ENCODE measurements at places on chromosomes 6 and 20.

- no peak for DNase-seq
These were observed 3.6 kb downstream of the MAP3K7 start for GRCh38 chr6:90583179-90583835.

- peak; percentile 42 for DNase-seq
These were observed 68.0 kb downstream of the PLAGL1 start for GRCh38 chr6:143940011-143940597.

- DNase-seq: no peak
These were observed 18.7 kb downstream of the TUBB2B start for GRCh38 chr6:3208775-3209113.

GRCh38 chr6:119137194-119138072, 59.0 kb upstream of the FAM184A start:
- DNase-seq: peak; percentile 36

DNA sequence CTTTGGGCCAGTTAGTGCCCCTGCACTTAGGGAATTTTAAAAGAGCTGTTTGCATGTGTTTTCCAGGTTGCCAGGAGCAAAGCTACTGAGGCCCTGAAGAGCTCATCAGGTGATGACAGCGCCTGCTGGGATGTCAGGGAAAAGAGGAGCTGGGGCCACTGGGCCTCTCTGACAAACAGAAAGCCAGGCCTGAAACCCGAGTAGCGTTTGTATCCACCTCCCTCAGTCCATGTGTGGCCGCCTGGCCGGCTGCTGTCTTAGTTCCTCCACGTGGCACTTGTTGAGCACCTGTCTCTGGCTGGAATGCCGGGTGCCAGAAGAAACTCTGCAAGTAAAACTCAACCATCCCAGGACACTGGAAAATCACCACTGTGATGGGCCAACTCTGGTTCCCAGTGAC, 601.2 kb downstream of the CDH26 start:
- DNase-seq: no peak

DNA sequence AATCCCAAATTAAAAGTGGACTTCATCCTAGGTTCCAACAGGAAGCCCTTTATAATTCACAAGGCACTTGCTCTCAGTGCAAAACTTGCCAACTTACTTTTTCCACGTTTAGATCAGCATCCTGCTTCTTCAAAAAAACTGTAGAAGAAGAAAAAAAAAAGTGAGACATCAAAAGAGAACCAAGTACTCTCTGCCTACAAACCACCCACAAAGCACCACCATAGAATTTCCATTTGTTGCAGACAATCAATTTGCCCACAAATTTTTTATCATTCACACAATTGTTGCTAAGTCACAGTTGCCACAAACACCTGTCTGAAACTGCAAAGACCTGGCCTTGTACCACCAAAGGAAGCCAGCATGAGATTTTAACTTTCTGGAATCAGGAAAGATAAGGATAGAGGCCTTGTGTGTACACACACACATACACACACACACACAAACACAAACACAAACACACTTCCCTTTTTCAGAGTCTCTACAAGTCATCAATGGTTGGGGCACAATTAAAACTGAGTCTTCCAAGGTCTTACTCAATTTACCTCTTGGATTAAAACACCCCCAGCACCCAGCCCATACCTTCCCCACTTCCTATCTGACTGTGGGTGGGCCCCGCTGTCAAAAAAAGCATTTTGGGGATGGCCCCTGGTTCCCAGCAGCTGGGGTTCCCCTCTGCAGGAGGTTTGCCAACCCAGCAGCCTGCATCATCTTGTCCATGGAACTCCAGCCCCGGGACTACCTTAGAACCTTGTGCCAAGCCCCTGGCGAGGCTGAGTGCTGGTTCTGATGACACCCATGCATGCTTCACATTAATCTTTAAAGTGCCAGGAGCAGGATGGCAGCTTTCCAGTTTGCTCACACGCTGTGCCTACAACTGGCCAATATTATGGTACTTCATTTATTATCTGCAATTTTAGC, 26.5 kb downstream of the FYN start:
- no peak for DNase-seq

- DNase-seq: no peak
These were observed 368.5 kb downstream of the DOK5 start for GRCh38 chr20:54843865-54844264.

GRCh38 chr6:7050872-7051779, 56.6 kb upstream of the RREB1 start:
- peak; percentile 25 for DNase-seq

GRCh38 chr6:135182071-135183001, 1.2 kb downstream of the MYB start:
- peak; percentile 6 for DNase-seq

- no peak for DNase-seq
These were observed 186.7 kb downstream of the TFAP2C start for GRCh38 chr20:56815796-56816195.

GRCh38 chr20:30513050-30513628, 744.3 kb upstream of the DEFB115 start:
- no peak for DNase-seq

DNA sequence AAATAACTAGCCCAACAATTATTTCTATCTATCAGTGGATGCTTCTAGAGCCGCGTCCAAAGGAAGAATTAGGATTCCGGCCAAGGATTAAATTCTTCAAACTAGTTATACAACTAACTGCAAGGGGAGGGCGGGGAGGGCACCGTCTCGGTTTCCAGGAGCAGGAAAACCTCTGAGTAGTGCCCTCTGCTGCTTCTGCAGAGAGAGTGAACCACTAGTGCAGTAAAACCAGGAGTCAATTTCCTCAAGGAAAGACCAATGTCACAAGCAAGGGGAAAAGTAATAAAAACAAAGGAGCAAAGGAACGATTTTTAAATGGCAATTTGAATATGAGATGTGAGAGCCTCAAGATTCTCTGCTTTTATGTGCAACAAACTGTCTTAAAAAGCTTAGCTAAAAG, 16.5 kb upstream of the UBE2J1 start:
- peak; percentile 34 for DNase-seq

GRCh38 chr6:119280668-119281067, 68.9 kb downstream of the MAN1A1 start:
- DNase-seq: no peak

- no peak for DNase-seq
These were observed 14.0 kb downstream of the SPATS1 start for GRCh38 chr6:44356487-44356886.

- peak; percentile 85 for DNase-seq
These were observed 428.8 kb upstream of the ARID1B start for GRCh38 chr6:156348424-156348823.

- DNase-seq: peak; percentile 30
These were observed at the start of gene DDR1 for GRCh38 chr6:30883685-30884520. TSS of gene DDR1 (plus strand) at chr6:30884519. CDS start at chr6:30888730, 4,211 bp downstream.

GRCh38 chr6:131782764-131783163, 25.1 kb upstream of the ENPP1 start:
- DNase-seq: peak; percentile 7

DNA sequence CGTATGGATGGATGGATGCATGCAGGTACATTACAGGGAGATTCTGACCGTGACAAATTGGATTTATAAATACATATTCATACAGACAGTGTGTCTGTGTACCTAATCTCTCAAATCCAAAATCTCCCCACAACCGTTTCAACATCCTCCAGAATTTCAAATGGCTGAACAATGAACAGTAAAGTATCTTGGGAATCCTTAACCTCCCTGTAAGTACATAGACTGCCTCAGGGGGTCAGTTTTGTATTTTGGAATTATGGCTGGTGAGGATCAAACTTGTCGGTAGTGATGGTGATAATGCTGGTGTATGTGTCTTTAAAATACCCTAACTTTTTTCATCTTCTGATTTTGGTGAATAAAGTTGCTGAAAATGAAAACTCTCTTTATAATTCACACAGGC, 246.2 kb downstream of the FOXC1 start:
- DNase-seq: no peak

GRCh38 chr6:37381579-37381978, 27.8 kb downstream of the RNF8 start:
- DNase-seq: peak; percentile 72

GRCh38 chr20:45958593-45958992, 13.4 kb downstream of the ZNF335 start:
- DNase-seq: no peak

DNA sequence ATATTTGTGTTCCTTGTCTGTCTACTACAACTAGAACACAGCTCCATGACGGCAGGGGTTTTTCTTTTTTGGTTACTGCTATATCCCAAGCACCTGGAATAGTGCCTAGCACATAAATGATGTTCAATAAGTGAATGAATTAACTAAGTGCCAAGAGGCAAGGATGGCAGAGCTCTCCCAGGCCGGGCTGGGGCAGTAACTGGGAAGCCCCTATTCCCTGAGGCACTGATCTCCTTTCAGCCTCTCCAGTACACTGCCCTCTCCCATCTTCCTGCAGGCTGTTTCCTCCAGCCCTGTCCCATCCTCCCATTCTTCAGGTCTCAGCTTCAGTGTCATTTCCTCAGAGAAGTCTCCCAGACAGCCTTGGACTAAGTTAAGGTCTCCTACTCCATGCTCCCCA, 29.0 kb upstream of the SPDEF start:
- no peak for DNase-seq

- no peak for DNase-seq
These were observed 59.8 kb downstream of the LAMP5 start for GRCh38 chr20:9574181-9574580.

DNA sequence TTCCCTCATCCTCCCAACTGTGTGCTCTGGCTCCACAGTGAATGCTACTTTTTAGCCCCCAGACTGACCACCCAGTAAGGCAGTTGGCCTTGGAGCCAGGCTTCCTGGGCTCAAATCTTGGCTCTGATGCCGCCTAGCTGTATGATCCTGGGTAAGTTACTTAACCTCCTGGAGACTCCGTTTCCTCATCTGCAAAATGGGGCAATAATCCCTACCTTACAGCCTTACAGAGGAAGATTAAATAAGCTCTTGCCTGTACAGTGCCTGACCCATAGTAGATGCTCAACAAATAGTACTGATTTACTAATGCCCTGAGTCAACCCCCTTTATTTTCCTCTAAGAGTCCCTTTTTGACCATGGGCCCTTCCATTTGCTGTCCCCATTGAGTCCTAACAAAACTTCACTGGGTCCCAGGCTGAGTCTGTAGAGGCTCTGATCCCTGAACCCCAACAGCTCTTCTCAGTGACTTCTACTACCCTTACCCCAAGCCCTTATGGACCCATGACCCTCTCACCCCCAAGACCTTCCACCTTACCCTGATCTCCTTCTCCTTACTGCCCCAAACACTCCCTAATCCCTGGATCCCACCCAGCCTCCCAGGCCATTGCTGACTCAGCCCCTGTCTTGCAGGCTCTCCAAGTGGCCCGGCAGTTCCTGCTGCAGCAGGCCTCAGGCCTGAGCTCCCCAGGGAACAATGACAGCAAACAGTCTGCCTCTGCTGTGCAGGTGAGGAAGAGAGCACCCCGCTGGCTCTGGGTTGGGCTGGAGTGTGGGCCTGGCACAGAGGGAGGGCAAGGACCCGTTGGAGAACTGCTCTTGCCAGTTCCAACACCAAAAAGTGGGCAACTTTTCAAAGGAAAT, 31.4 kb downstream of the FOXP4 start:
- peak; percentile 32 for DNase-seq

GRCh38 chr6:24997231-24997630, 61.5 kb upstream of the RIPOR2 start:
- DNase-seq: no peak

- no peak for DNase-seq
These were observed 162.0 kb upstream of the EPHA7 start for GRCh38 chr6:93581371-93581770.

- DNase-seq: no peak
These were observed 135.1 kb upstream of the RAB32 start for GRCh38 chr6:146408583-146408982.

DNA sequence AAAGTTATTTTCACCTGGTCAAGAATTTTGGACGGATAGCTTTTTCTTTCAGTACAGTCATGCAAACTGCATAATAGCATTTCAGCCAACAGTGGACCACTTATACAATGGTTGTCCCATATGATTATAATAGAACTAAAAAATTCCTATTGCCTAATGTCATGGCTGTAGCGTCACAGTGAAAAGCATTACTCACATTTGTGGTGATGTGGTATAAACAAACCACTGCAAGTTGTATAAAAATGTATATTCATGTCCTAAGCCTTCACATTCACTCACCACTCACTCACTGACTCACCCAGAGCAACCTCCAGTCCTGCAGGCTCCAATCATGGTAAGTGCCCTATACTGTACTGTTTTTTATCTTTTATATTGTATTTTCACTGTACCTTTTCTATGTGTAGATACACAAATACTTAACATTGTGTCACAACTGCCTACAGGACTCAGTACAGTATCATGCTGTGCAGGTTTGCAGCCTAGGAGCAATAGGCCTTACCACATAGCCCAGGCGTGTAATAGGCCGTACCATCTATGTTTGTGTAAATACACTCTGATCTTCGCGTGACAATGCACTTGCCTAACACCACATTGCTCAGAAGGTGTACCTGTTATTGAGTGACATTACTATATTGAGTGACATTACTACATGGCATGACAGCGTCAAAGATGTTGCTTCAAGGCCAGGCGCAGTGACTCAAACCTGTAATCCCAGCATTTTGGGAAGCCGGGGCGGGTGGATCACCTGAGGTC, 17.9 kb downstream of the ABHD12 start:
- DNase-seq: peak; percentile 77

DNA sequence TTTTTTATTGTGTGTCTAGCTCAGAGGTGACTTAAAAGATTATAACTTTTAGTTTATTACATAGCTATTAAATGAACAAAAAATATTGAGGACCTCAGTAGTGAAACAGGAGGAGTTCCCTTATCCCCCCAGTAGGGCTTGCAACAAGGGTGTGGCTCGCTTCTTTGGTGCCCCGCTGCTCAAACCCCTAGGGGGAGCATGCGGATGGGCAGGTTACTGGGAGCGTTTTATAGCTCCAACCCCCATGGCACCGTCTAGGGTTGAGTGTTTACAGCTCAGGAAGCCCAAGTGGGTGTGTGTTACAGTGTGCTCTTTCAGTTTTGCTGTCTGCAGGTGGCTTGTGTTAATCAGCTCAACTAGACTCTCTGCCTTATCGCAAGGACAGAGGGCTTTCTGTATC, 1513.7 kb downstream of the GRIK2 start:
- DNase-seq: no peak

DNA sequence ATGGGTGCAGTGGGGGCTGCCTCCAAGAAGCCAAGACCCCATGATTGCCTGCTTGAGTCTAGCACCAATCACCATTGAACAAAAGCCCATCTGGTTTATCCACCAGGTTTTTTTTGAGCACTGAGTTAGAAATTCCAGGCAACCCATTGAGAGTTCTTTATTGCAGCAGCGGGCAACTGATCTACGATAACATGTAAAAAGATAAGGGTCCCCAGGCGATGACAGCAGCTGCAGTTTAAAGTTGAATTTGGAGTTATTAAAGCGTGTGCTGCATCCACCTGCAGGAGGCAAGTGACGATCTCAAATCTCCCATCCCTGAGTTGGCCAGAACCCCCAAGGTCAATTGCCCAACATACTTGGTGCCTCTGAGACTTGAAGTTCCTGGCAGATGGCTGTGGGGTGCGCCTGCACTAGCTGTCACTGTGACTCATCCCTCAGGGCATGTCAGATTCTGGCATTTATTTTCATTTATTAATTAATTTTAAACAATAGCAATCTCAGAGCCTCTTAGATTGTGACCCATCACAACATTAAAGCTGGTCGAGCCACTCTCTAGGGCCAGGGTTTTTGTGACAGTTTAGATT, 290.4 kb upstream of the SULF2 start:
- no peak for DNase-seq

- DNase-seq: no peak
These were observed 205.3 kb downstream of the THBS2 start for GRCh38 chr6:169048185-169048864.

- peak; percentile 62 for DNase-seq
These were observed 70.9 kb downstream of the STK35 start for GRCh38 chr20:2172305-2173175.

GRCh38 chr6:111591370-111591900, 14.2 kb downstream of the TRAF3IP2 start:
- peak; percentile 93 for DNase-seq

Measured in lung microvascular endothelial cell (primary cell).